Adrenal gland (tissue), 19 donors: ENCODE measurements at places on chromosomes 11 and 22. TPM values are rescaled to one million over a fixed set of nuclear protein-coding genes. Genes with fewer than 3 reads are reported as not detected.
A peak's percentile ranks its signal among the peaks of the same experiment; 100 is the strongest.

GRCh38 chr11:43923406-43924111 lies 18.9 kb upstream of the C11orf96 start:
- H3K36me3 ChIP-seq, result peaks cover 14% of the 10 kb centered on the region
- peak overlapping the region; percentile 56 for H3K27ac ChIP-seq
- no peaks in the 10 kb centered on the region for H3K27me3 ChIP-seq
- peaks cover 67% of the 10 kb centered on the region for H3K4me1 ChIP-seq
- no peak overlapping the region for H3K4me3 ChIP-seq
- DNase-seq, result peak; percentile 89

- peaks cover 5% of the 10 kb centered on the region for H3K4me1 ChIP-seq
- H3K36me3 ChIP-seq, result no peaks in the 10 kb centered on the region
- DNase-seq, result peak; percentile 93
- peak overlapping the region; percentile 85 for H3K27ac ChIP-seq
- no peak overlapping the region for H3K4me3 ChIP-seq
These were observed 4.9 kb downstream of the ATP5MGL start for GRCh38 chr22:42635531-42635930.

Gene LPXN
- total RNA-seq, result 11.6 TPM

DNA sequence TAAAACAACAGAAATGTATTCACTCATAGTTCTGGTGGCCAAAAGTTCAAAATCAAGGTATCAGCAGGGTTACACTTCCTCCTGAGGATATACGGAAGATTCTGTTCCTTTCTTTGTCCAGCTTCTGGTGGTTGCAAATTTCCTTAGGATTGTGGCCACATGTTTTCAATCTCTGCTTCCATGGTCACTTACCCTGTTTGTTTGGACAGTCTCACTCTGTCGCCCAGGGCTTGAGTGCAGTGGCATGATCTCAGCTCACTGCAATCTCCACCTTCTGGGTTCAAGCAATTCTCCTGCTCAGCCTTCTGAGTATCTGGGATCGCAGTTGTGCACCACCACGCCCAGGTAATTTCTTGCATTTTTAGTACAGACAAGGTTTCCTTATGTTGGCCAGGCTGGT lies 534.3 kb downstream of the KCNA4 start:
- no peaks in the 10 kb centered on the region for H3K27me3 ChIP-seq
- H3K36me3 ChIP-seq, result no peaks in the 10 kb centered on the region
- no peak for DNase-seq
- H3K27ac ChIP-seq, result peak overlapping the region; percentile 74
- H3K4me1 ChIP-seq, result peaks cover 17% of the 10 kb centered on the region

DNA sequence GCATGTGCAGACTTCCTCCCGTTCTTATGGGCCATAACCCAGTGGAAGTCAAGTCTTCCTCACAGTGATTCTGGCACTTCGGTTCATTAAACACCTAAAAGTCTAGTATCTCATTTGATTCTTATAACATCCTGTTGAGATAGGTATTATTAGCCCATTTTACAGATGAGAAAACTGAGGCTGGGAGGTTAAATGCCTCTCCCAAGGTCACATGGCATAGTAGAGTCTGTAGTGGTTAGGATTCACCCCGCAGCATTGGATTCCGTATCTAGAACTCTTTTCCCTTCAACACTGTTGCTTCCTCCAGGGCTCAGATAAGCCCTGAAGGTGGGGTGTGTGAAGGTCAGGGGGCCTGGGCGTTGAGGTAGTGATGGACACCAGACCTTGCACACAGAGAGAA lies 3.4 kb downstream of the GPHA2 start:
- H3K27me3 ChIP-seq, result no peaks in the 10 kb centered on the region
- peaks cover 63% of the 10 kb centered on the region for H3K36me3 ChIP-seq
- H3K27ac ChIP-seq, result no peak overlapping the region
- no peak for DNase-seq

- peaks cover 16% of the 10 kb centered on the region for H3K4me1 ChIP-seq
- no peaks in the 10 kb centered on the region for H3K27me3 ChIP-seq
- H3K4me3 ChIP-seq, result no peak overlapping the region
- H3K36me3 ChIP-seq, result no peaks in the 10 kb centered on the region
These were observed 12.8 kb downstream of the PTPRJ start for GRCh38 chr11:47992959-47993820.

DNA sequence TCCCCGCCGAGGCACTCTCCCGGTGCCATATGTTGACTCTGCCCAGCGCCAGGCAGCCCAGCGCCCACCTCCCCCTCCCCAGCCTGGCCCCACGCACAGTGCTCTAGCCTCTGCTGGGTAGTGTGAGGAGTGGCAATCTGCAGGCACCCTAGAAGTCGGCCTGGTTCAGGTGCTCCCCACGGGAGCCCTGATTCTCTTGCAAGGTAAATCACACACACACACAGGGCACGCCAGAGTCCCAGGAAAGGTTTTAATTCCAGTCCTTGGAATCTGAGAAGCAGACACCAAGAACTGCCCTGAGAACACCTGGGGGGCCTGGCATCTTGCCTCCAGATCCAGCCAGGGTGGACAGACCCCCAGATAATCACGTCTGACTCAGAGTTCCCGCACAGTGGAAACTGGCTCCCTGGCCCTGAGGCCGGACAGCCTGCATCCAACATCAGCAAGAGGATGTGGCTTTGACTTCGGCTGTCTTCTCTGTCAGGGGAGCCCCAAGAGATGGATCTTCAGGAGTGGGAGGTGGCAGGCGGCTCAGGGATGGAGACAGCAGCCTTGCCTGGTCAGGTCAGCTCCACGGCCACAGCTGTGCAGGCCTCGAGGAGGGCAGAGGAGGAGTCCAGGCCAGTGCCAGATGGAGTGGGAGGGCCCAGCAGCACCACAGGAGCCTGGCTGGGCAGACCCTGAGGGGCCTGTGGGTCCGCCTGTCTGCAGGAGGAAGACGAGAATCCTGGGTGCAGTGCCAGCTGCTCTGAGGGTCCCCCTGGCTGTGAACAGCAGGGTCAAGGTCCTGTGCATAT lies 1.1 kb upstream of the RIN1 start:
- no peak overlapping the region for H3K4me3 ChIP-seq
- H3K27ac ChIP-seq, result peak overlapping the region; percentile 78
- peaks cover 41% of the 10 kb centered on the region for H3K36me3 ChIP-seq

Gene SLC25A18
- total RNA-seq, result 2.4 TPM

- no peak for DNase-seq
- H3K27ac ChIP-seq, result no peak overlapping the region
- H3K36me3 ChIP-seq, result peaks cover 98% of the 10 kb centered on the region
- H3K27me3 ChIP-seq, result no peaks in the 10 kb centered on the region
- no peak overlapping the region for H3K4me3 ChIP-seq
These were observed 18.2 kb upstream of the GRK2 start for GRCh38 chr11:67247946-67248550.

GRCh38 chr22:50310949-50311444 lies 3.6 kb upstream of the PLXNB2 start:
- no peaks in the 10 kb centered on the region for H3K36me3 ChIP-seq
- no peak overlapping the region for H3K4me3 ChIP-seq
- no peak for DNase-seq
- H3K27ac ChIP-seq, result no peak overlapping the region
- no peaks in the 10 kb centered on the region for H3K27me3 ChIP-seq
- peaks cover 33% of the 10 kb centered on the region for H3K4me1 ChIP-seq

GRCh38 chr11:35192347-35192746 lies 53.4 kb downstream of the CD44 start:
- peak; percentile 77 for DNase-seq
- no peaks in the 10 kb centered on the region for H3K27me3 ChIP-seq
- peaks cover 6% of the 10 kb centered on the region for H3K4me1 ChIP-seq
- peak overlapping the region; percentile 23 for H3K27ac ChIP-seq
- no peak overlapping the region for H3K4me3 ChIP-seq
- H3K36me3 ChIP-seq, result no peaks in the 10 kb centered on the region

DNA sequence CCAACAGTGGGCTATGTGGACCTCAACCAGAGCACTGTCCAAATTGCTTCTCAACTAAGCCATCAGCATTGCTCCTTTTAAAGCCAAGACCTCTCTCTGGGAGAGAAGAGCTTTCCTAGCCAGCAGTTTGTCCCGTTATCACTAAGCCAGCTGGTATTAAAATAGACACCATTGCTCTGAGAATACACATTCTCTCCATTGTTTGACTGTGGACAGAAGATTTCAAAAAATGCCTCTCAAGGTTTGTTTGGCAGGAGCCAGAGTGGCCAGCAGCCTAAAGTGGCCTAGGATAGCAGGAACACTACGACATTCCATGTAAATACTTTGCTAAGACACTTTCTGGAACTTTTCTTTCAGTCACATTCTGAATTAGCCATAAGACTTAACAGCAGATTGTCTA lies 41.3 kb downstream of the EIF4ENIF1 start:
- peaks cover 34% of the 10 kb centered on the region for H3K36me3 ChIP-seq
- peaks cover 22% of the 10 kb centered on the region for H3K4me1 ChIP-seq
- H3K27me3 ChIP-seq, result no peaks in the 10 kb centered on the region
- no peak overlapping the region for H3K4me3 ChIP-seq
- no peak overlapping the region for H3K27ac ChIP-seq

DNA sequence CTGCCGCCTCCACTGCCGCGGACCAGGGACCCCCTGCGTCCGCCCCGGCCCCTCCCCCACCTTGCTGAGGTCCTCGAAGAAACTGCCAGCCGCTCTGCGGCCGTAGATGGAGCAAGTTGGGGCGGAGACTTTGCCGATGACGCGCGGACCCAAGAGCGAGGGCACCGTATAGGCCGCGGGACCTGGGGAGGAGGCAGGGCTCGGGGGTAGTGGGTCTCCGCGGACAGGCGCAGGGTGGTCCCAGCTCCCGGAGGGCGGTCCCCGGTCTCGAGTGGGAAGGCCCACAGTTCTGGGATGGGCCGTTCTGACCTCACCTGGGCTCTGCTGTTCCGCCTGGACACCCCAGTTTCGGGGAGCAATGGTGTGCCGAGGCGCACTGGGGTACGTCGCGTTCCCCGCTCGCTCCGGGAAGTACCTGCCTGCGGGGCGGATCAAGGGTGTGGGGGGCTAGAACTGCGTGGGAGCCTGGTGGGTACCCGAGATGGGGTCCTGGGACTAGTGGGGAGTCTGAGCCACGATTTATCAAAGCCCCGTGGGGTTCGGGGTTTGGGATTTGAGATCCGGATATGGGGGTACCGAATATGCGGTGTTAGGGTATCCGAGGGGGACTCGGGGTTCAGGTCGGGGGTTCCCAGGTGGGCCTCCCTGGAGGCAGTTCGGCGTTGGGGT lies 1.2 kb upstream of the TYMP start:
- peak; percentile 78 for DNase-seq
- peaks cover 25% of the 10 kb centered on the region for H3K4me1 ChIP-seq
- peak overlapping the region; percentile 77 for H3K27ac ChIP-seq
- H3K4me3 ChIP-seq, result peak overlapping the region; percentile 33

GRCh38 chr11:32390712-32391111 lies 44.6 kb downstream of the WT1 start:
- DNase-seq, result no peak
- H3K36me3 ChIP-seq, result no peaks in the 10 kb centered on the region
- no peak overlapping the region for H3K4me3 ChIP-seq
- no peak overlapping the region for H3K27ac ChIP-seq
- no peaks in the 10 kb centered on the region for H3K4me1 ChIP-seq

Gene DRD4
- 0.47 TPM for total RNA-seq

DNA sequence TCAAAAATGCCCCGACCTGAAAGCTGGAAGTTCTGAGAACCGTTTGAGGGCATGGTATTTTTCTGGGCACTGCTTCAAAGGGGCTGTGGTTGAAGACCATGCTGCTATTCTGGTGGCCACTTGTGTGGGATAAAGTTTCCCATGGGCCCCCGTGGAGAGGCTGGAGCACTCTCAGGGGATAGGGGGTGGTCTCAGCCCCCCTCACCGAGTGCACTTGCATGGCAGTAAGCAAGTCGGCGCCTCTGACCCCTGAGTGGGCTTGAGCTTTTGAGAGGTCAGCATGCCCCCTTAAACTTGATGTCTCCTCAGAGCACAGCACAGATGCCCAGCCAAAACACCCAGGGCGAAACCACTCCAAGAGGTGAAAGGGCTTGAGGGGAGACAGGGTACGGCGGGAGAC lies 35.6 kb downstream of the TIMP3 start:
- H3K36me3 ChIP-seq, result peaks cover 23% of the 10 kb centered on the region
- peaks cover 99% of the 10 kb centered on the region for H3K4me1 ChIP-seq
- no peak overlapping the region for H3K27ac ChIP-seq
- no peak overlapping the region for H3K4me3 ChIP-seq

Gene RBFOX2
- total RNA-seq, result 86.6 TPM

GRCh38 chr11:4932751-4933150 lies 8.6 kb upstream of the OR51G1 start:
- no peaks in the 10 kb centered on the region for H3K36me3 ChIP-seq
- no peak overlapping the region for H3K4me3 ChIP-seq
- no peak overlapping the region for H3K27ac ChIP-seq
- no peaks in the 10 kb centered on the region for H3K27me3 ChIP-seq
- no peaks in the 10 kb centered on the region for H3K4me1 ChIP-seq
- DNase-seq, result no peak
